Left lung (tissue), 14 donors: ENCODE measurements at places on chromosomes 16 and 17. TPM values are rescaled to one million over a fixed set of nuclear protein-coding genes. Genes with fewer than 3 reads are reported as not detected.

CLDN9 gene
- 2.2 TPM for total RNA-seq

GRCh38 chr17:49067163-49067562 lies 65.4 kb upstream of the B4GALNT2 start:
- H3K4me1 ChIP-seq = no peaks in the 10 kb centered on the region
- no peak overlapping the region for H3K27ac ChIP-seq
- H3K27me3 ChIP-seq = no peaks in the 10 kb centered on the region
- no peak overlapping the region for H3K4me3 ChIP-seq
- no peaks in the 10 kb centered on the region for H3K36me3 ChIP-seq

DNA sequence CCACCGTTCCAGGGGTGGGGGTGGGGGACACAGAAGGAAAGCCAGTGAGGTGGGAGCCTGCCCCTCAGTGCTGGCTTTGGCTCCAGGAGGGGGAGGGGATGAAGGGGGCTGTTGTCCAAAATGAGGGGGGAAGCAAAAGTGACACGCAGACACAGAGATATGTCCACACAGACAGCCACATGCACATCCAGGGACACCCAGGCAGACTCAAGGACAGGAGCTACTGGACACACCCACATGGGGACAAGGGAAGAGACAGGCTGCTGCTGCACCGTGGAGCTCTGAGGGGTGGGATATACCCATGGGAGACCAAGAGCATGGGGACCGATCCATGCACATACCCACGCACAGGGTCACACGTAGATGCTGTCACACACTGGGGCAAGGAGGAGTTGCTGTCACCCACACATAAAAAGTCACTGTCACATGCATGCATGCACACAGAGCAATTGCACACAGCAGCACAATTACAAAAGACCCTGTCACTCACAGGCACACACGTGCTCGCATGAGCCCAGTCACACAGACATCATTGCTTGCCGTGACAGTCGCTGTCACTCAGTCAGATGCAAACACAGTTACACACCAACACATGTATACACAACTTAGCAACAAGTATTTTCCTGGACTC lies 1.3 kb downstream of the THRA start:
- no peaks in the 10 kb centered on the region for H3K27me3 ChIP-seq
- peak overlapping the region; percentile 31 for H3K27ac ChIP-seq
- H3K36me3 ChIP-seq = no peaks in the 10 kb centered on the region
- peak overlapping the region; percentile 91 for H3K4me3 ChIP-seq
- DNase-seq = peak; percentile 60
- H3K4me1 ChIP-seq = peaks cover 57% of the 10 kb centered on the region

DNA sequence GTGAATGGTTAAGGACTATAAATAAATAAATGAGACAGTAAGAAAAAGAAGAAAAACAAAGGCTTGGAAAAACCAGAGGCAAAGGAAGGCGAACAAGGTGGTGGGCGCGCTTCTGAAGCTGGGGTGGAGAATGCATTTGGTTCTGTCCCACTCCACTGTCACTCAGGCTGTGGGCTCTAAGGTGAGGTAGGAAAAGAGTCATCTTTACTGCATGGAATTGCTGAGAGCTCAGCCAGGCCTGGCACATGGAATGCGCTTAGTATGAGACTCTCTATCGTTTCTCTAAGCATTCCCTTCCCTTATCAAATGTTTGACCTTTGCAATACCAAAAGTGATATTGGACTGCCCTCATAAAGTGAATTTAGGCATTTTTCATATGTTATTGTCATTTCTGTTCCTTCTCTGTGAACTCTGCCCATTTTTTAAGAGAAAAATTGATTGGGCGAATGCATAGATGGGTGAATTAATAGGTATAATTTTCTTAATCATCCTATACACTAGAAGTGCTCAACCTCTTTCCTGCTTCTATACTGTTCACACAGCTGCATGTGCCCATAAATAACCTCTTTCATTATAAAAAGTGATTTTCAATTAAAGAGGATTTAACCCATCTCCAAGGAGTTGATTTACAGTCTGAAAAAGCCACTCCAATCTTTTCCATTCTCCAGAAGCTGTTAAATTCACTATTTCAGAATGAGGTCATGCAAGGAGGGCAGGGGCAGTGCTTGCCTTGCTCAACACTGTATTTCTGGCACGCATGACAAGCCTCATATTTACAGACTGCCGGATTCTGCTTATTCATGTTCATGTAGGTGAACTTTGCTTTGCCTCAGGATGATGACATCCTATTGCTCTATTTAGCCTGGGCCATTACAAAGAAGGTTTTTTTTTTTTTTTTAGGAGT lies 87.7 kb downstream of the MYH10 start:
- H3K4me3 ChIP-seq = no peak overlapping the region
- no peak for DNase-seq

DNA sequence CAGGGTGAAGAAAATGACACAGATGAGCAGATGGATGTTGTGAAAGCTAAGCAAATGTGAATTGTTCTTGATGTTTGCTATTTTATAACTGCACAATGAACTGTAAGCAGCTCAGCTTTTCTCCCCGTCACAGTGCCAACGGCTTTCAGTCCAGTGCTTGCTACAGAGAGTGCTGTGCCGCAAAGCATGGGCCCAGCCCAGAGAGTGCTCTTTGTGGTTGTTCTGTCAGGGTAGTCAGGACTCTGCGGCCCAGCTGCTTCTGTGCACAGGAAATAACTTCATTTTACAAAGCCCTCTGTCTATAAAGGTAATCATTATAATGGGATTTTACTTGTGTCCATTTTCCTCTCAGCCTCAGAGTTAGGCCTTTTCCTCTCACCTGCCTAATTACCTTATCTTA lies 39.1 kb downstream of the CDRT15 start:
- DNase-seq = no peak
- no peak overlapping the region for H3K4me3 ChIP-seq
- peak overlapping the region; percentile 9 for H3K27ac ChIP-seq
- no peaks in the 10 kb centered on the region for H3K36me3 ChIP-seq
- no peaks in the 10 kb centered on the region for H3K27me3 ChIP-seq

- no peak overlapping the region for H3K4me3 ChIP-seq
- peaks cover 9% of the 10 kb centered on the region for H3K4me1 ChIP-seq
- no peak overlapping the region for H3K27ac ChIP-seq
- peaks cover 28% of the 10 kb centered on the region for H3K27me3 ChIP-seq
- H3K36me3 ChIP-seq = peaks cover 15% of the 10 kb centered on the region
Measured at GRCh38 chr17:50554201-50554600, 6.3 kb upstream of the CACNA1G start.

- H3K27me3 ChIP-seq = no peaks in the 10 kb centered on the region
- peaks cover 10% of the 10 kb centered on the region for H3K36me3 ChIP-seq
- DNase-seq = peak; percentile 89
- H3K4me3 ChIP-seq = peak overlapping the region; percentile 53
Measured at GRCh38 chr17:40100669-40101366, 429 bp upstream of the NR1D1 start.

GRCh38 chr17:5804251-5804650 lies 219.9 kb upstream of the NLRP1 start:
- peaks cover 40% of the 10 kb centered on the region for H3K27me3 ChIP-seq
- H3K4me3 ChIP-seq = no peak overlapping the region
- no peaks in the 10 kb centered on the region for H3K4me1 ChIP-seq
- DNase-seq = no peak
